Pericardium fibroblast (primary cell): ENCODE measurements at places on chromosomes 5 and 9. TPM values are rescaled to one million over a fixed set of nuclear protein-coding genes. Genes with fewer than 3 reads are reported as not detected.

Gene SPTLC1
- 53.4 and 87.1 TPM in 2 replicates for total RNA-seq

Gene TUSC1
- total RNA-seq = 18.3 and 26.0 TPM in 2 replicates

Gene CTNND2
- total RNA-seq = 2.6 TPM in 1 of 2 replicates, not detected in the other

Gene SLC6A7
- total RNA-seq = not detected in 2 replicates
